ENCODE measurements at places on chromosomes 12 and 14. TPM values are rescaled to one million over a fixed set of nuclear protein-coding genes. Genes with fewer than 3 reads are reported as not detected.
A peak's percentile ranks its signal among the peaks of the same experiment; 100 is the strongest.

Gene SPTSSA
- total RNA-seq = 30.0 TPM

Gene OR11H12
- not detected for total RNA-seq

DNA sequence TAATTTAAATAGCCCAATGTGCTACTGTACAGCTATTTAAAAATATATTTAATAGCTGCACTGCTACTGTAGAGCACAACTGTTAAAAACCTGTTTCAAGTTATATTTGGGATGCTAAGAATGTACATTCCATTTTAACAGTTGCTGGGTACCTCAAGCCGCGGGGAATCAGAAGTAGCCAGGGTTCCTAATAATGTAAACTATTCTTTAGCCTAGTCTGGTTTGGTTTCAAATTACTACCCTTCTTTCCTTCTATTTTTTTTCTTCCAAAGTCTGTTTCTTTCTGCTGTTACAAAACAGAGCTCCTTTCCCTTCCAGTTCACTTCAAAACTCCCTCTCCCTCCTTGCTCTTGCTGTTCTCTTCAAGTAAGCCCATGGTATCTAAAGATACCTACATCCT is 21.3 kb downstream of the SCAF11 start:
- no peaks in the 10 kb centered on the region for H3K27me3 ChIP-seq
- no peak overlapping the region for H3K4me3 ChIP-seq
- H3K4me1 ChIP-seq = peaks cover 73% of the 10 kb centered on the region
- no peak for DNase-seq
- H3K36me3 ChIP-seq = 0 out of 2 replicates have a peak, but pooled peaks cover 2% of the 10 kb centered on the region

- DNase-seq = no peak
- H3K27ac ChIP-seq = no peak overlapping the region
- H3K4me3 ChIP-seq = no peak overlapping the region
- H3K27me3 ChIP-seq = no peaks in the 10 kb centered on the region
Observed at GRCh38 chr14:31070431-31070830, 44.3 kb upstream of the STRN3 start.

DNA sequence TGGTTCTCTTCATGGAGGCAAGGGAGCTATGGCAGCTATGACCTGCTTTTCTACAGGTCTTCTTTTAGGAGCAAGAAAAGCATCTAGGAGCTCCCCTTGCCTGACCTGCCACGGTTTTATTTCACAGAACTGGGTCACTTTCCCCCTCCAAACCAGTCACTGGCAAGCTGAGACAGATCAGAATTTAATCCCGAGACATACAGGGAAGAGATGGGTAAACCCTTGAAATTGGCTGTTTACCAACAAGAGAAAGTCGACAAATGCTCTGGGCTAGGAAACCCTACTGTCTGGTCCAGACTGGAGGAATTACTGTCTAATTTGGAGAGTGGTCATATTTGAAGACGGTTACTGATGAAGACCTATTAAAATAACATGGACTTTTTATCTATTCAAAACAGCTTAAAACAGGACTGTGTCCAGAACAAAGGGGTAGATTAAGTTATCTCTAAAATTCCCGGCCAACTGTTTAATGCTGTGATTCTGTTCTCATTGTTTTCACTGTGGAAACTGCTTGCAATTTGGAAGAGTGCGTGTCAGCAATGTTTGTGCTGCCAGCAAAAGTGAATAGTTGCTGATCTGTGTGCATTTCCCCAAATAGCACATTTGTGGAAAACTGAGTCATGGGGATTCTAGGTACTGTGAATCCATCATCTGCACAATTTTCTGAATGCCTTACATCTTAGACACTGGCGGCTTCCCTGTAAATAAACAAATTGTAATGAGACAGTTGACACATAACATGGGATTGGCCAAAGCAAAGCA is 73.4 kb upstream of the EEA1 start:
- H3K4me1 ChIP-seq = peaks cover 56% of the 10 kb centered on the region
- H3K36me3 ChIP-seq = no peaks in the 10 kb centered on the region
- H3K27me3 ChIP-seq = no peaks in the 10 kb centered on the region
- H3K27ac ChIP-seq = peak overlapping the region; percentile 11
- no peak overlapping the region for H3K4me3 ChIP-seq

Gene TMEM52B
- total RNA-seq = 46.0 TPM

DNA sequence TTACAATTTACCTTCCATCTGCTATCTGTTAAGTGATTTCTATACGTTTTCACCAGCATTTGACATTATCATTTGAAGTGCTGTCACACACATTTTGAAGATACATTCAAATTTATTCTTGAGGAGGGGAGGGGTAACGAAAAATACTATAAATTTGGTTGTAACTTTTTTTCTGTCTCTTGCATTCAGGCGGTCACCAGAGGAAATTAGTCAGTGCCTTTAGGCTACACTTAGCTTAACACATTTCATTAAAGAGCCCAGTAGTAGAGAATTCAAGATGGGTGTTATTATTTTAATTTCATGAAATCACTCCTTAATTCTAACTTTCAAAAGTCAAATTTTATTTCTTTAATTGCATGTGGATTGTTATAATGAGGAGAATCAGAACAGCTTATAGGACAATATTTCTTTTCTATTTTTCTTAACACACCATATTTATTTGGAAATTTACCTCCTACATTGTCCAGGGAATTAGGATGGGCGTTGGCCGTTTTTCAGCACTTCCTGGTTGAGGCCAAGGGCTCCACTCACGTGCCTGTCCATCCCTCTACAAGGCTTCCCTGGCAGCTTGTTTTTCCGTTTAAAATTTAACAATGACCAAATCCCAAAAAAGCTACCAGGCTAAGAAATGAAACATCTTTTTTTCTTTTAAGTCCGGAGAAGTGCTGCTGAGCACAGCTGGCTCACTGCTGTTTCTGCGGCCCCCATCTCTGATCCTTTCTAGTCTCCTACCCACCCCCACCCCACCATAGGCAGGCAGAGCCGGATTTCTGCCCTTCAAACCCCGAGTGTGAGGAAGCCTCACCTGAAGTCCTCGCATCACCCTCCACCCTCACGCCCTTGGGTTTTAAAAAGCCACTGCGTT is 1.1 kb upstream of the FAR2 start:
- peak overlapping the region; percentile 55 for H3K4me3 ChIP-seq
- H3K36me3 ChIP-seq = no peaks in the 10 kb centered on the region
- H3K27me3 ChIP-seq = no peaks in the 10 kb centered on the region
- peak overlapping the region; percentile 96 for H3K27ac ChIP-seq
- H3K4me1 ChIP-seq = no peaks in the 10 kb centered on the region

GRCh38 chr14:41377932-41378331 is 228.7 kb upstream of the LRFN5 start:
- DNase-seq = no peak
- H3K27ac ChIP-seq = no peak overlapping the region
- no peak overlapping the region for H3K4me3 ChIP-seq
- no peaks in the 10 kb centered on the region for H3K4me1 ChIP-seq
- no peaks in the 10 kb centered on the region for H3K36me3 ChIP-seq
- H3K27me3 ChIP-seq = no peaks in the 10 kb centered on the region

GRCh38 chr12:42097971-42098370 is 46.7 kb downstream of the GXYLT1 start:
- H3K4me1 ChIP-seq = no peaks in the 10 kb centered on the region
- no peak for DNase-seq
- H3K27me3 ChIP-seq = no peaks in the 10 kb centered on the region

DNA sequence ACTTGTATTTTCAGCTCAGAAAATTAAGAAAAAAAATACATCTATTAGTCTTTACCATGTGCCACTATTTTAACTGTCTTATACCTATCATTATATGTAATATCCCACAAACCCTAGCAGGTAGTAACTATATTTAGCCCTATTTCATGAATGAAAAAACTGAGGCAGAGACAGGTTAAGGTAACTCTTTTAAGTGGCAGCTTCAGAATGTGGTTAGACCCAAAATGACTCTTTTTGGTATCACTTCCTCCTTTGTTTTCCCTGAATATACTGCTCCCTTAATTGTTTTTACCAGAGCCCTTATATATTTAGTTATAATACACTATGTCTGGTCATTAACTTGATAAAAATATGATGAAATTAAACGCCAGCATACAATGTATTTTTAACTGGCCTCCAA is 235.6 kb upstream of the RPL10L start:
- H3K4me3 ChIP-seq = no peak overlapping the region
- DNase-seq = no peak
- H3K4me1 ChIP-seq = no peaks in the 10 kb centered on the region
- no peaks in the 10 kb centered on the region for H3K27me3 ChIP-seq

DNA sequence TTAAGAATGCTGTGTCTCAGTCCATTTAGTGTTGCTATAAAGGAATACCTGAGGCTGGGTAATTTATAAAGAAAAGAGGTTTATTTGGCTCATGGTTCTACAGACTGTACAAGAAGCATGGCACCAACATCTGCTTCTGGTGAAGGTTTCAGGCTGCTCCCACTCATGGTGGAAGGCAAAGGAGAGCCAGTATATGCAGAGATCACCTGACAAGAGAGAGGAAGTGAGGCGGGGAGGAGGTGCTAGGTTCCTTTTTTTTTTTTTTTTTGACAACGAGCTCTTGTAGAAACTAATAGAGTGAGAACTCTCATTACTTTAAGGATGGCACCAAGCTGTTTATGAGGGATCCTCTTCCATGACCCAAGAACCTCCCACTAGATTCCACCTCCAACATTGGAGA is 121.6 kb downstream of the NUBPL start:
- H3K27me3 ChIP-seq = no peaks in the 10 kb centered on the region
- no peak for DNase-seq

Gene HCAR3
- 0.32 TPM for total RNA-seq

DNA sequence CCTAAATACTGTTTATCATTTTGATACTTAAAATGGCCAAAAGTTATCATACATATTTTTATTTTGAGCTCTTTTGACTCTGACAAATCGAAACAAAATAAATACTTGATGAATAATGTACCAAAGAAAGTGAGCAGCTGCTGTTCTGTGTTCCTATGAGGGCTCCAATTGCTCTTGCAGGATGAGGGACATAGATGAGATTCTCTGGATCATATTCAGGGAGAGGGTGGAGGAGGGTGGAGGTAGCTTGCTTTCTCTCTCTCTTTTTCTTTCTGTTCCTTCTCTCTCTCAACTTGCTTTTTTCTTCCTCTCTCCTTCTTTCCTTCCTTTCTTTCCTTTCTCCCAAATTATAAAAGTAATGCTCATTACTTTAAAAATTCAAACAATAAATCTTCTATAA is 8.9 kb upstream of the MYH7 start:
- DNase-seq = no peak
- no peak overlapping the region for H3K4me3 ChIP-seq
- no peaks in the 10 kb centered on the region for H3K4me1 ChIP-seq
- no peak overlapping the region for H3K27ac ChIP-seq
- H3K27me3 ChIP-seq = no peaks in the 10 kb centered on the region
- H3K36me3 ChIP-seq = no peaks in the 10 kb centered on the region

DNA sequence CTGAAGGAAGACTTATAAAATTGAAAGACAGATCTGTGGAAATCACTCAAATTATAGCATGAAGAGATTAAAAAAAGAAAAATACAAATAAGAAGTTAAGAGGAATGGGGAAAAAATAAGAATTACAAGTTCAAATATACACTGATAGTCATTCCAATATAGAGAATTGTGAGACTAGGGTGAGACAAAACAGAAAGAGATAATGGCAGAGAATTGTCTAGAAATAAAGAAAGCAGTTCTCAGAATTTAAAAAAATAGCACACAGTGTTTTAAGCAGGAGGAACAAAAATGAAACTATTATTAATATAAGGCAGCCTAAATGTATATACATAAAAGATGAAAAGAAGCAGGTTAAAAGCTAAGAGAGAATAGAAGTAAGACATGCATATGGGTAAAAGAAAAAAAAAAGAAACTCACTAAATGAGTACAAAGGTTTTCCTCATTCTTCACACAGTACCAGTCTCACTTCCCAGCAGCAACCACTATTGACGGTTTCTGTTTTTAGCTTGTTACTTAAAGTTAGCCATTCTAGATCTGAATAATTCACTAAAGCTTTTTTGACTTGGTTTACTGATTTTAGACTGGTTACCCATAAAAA is 31.1 kb downstream of the SLC38A4 start:
- H3K4me3 ChIP-seq = no peak overlapping the region
- H3K4me1 ChIP-seq = peaks cover 31% of the 10 kb centered on the region
- H3K36me3 ChIP-seq = no peaks in the 10 kb centered on the region

DNA sequence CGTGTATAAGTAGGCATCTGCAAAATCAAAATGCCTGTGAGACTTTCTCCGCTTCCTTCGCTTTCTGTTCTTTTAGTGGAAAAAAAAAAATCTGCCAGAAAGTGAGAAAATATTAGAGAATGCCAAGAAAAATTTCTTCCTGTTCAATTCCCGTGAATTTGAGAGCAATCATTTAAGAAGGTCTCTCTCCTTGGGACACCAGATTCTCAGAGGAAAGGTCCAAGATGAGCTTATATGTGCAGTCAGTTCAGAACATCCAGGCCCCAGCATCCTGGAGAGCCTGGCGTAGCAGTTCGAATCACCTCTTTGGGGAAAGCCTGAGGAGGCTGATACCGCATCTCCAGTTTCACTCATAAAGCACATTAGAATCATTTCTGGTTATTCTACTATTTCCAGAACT is 912.8 kb downstream of the GALC start:
- no peaks in the 10 kb centered on the region for H3K36me3 ChIP-seq
- no peaks in the 10 kb centered on the region for H3K27me3 ChIP-seq
- H3K4me1 ChIP-seq = no peaks in the 10 kb centered on the region
- DNase-seq = no peak
- H3K27ac ChIP-seq = no peak overlapping the region
- no peak overlapping the region for H3K4me3 ChIP-seq

DNA sequence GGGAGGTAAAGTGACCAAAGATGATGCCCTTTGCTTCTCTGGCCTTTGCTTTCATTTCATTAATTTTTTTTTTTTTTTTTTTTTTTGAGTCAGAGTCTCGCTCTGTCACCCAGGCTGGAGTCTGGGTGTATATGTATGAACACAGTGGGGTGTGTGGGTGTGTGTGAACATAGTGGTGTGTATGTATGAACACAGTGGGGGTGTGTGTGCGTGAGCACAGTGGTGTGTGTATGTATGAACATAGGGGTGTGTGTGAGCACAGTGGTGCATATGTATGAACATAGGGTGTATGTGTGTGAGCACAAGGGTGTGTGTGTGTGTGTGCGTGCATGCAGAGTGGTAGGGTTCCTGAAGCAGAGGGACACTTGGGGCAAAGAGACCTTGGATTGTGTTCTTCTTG is 9.6 kb downstream of the KLC1 start:
- no peaks in the 10 kb centered on the region for H3K36me3 ChIP-seq
- H3K4me1 ChIP-seq = no peaks in the 10 kb centered on the region
- no peaks in the 10 kb centered on the region for H3K27me3 ChIP-seq
- no peak overlapping the region for H3K4me3 ChIP-seq
- no peak for DNase-seq

GRCh38 chr12:86349196-86349595 is 93.0 kb upstream of the MGAT4C start:
- H3K4me1 ChIP-seq = no peaks in the 10 kb centered on the region
- no peak for DNase-seq
- H3K36me3 ChIP-seq = no peaks in the 10 kb centered on the region
- no peak overlapping the region for H3K27ac ChIP-seq

DNA sequence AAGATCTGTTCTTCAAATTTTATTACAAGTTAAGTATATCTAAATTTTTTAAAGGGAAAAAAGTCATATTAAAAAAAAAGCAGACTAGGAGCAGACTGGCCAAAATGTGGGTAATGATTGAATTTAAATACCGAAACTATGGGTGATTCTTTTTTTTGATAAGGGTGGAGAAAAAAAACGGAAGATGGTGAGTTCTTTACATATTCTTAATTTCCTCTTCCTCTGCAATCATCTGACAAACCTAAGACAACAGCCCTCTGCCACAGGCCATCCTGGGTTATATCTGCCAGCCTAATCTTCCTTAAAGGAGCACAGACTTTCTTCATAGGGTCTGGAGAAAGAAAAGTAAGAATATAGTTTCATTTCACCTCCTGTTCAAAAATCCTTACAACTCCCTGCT is 108.0 kb downstream of the PPP2R5E start:
- no peaks in the 10 kb centered on the region for H3K27me3 ChIP-seq
- no peaks in the 10 kb centered on the region for H3K36me3 ChIP-seq
- no peak overlapping the region for H3K4me3 ChIP-seq
- H3K4me1 ChIP-seq = peaks cover 14% of the 10 kb centered on the region
- DNase-seq = no peak
- H3K27ac ChIP-seq = peak overlapping the region; percentile 8

Gene PHLDA1
- 47.2 TPM for total RNA-seq
